Activated CD4-positive, alpha-beta memory T cell treated with anti-CD3 and anti-CD28 coated beads for 36 hours (primary cell): ENCODE measurements at places on chromosomes 5 and 9. TPM values are rescaled to one million over a fixed set of nuclear protein-coding genes. Genes with fewer than 3 reads are reported as not detected.

GRCh38 chr5:9156282-9156681, 389.6 kb downstream of the SEMA5A start:
- peak; percentile 18 for DNase-seq

PCDHA10 gene
- not detected for total RNA-seq

DNA sequence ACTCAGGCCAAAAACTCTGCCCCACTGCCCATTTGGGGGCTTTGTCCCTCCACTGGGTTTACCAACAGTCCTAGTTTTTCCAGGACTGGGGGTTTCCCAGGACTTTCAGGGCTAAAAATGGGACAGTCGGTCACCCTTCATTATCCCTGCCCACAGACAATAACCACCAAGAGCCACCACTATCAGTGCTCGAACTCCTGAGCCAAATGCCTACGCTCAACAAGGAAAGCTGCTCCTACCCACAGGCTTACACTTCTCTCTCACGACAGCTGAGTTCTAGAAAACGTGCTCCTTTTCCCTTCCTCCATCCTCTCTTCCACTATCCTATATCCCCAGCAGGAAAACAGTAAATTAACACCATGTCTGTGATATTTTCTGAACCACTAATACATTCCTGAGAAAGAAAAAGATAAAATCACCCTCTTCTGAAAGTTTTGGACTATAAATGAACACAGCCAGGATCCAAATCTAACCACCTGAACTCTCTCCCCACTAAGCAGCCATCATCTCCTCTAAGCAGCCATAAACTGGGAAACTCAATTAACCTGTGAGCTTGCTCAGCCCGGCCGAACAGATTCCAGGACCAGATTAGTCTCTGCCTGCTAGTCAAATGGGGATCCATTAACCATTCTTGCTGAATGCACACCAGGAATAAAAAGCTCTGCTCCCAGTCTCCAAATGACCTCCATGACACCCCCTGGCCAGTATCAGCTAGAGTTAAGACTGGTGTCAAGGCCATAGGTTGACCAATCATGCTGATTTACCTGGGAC, 41.8 kb downstream of the KLHL3 start:
- DNase-seq = no peak

- no peak for DNase-seq
Measured at GRCh38 chr5:16315501-16315900, 135.9 kb upstream of the MARCHF11 start.

SMARCA2 gene
- total RNA-seq = 95.1 TPM

DNA sequence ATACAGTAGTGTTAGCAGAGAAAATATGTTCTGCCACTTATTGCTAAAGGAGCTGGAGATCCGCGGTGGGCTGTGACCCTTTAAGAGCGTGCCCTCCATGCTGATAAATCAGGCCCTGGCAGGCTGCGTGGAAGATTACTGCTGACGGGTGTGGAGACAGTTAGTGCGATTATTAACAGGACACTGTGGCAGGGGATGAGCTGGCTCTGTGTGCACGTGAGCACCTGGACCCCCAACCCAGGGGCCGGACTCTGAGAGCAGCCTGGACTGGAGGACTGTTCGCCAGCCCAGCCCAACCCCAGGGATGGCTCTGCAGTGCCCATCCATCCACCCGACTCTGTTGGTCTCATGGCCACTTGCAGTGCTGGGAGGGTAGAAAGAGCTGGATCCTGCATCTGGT, 162.0 kb downstream of the MELK start:
- no peak for DNase-seq

DNA sequence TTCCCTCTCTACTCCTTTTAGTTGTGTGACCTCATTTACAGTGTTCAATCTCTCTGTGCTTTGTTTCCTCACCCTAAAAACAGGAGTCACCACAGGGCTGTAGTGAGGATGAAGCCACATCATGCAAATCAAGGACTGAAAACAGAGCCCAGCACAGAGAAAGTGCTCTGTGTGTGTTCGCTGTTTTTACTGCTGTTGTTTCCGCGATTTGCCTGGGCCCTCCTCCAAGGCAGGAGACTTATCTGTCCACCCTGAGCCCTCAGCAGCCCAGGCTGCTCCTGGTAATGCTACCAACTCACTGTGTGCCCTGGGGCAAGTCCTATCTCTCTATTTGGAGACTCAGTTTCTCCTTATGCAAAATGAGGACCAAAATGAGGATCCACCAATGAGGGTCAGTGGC, 87.2 kb upstream of the NEURL1B start:
- DNase-seq = no peak

NDST1 gene
- total RNA-seq = 2.6 TPM

SLC34A3 gene
- not detected for total RNA-seq

GRCh38 chr9:88596376-88596775, 61.4 kb downstream of the NXNL2 start:
- no peak for DNase-seq

GRCh38 chr5:62327138-62328053, 21.4 kb downstream of the KIF2A start:
- DNase-seq = no peak

- DNase-seq = no peak
Measured at GRCh38 chr9:120383611-120383998, 196.4 kb downstream of the CDK5RAP2 start.

ADGRD2 gene
- total RNA-seq = not detected

DNA sequence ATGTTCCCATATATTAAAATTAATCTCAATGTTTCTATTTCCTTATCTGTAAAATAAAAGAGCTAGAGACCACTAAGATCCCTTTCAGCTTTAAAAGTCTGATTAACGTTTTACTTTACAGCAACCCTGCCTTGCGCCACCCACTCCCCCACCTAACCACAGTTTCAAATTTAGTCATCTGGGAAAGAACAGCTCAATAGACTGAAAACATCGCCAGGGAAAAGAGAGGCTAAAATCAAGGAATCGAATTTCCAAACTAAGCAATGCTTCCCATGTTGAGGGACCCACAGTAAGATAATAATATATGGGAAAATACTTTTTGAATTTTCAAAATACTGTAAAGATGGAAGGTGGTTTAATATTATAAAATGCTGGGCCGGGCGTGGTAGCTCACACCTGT, 6.6 kb downstream of the SAXO1 start:
- DNase-seq = peak; percentile 33

DNA sequence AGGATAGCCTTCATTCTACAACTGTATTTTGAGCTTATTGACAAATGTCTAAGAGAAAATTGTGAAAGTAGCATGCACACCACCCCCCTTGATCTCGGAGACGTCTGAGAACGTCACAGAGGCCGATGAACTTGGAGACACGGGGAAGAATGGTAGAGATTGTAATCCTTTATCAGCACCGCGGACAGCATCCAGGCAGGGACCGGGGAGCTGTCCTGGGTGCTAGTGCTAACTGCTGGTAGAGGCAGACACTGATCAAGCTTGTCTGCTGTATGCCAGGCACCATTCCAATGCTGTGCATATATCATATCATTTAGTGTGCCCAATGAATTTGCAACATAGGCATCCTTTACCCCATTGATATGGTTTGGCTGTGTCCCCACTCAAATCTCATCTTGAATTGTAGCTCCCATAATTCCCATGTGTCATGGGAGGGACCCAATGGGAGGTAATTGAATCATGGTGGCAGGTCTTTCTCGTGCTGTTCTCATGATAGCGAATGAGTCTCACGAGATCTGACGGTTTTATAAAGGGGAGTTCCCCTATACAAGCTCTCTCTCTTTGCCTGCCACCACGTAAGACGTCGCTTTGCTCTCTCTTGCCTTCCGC, 98.8 kb downstream of the LHX2 start:
- DNase-seq = peak; percentile 63

DNA sequence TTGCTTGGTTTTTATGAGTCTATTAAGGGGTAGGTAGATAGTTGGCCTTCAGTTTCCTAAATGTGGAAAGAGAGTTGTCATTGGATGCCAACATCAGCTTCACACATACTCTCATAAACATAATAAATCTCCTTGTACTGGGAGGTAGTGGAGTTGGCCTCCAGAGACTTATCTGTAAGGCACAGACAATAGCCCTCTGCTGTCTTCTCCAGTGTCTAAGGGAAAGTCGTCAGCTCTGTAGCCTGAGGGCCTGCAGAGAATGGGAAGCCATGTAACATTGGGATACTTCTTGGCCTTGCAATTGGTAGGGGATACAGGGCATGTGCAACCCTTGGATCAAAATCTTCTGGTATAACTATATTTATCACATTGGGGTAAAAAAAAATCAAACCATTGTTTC, 331.9 kb upstream of the KLF9 start:
- DNase-seq = no peak

- no peak for DNase-seq
Measured at GRCh38 chr9:20044686-20045085, 255.8 kb upstream of the SLC24A2 start.

CERCAM gene
- 1.1 TPM for total RNA-seq

NR5A1 gene
- not detected for total RNA-seq

IFNA2 gene
- total RNA-seq = not detected

- peak; percentile 31 for DNase-seq
Measured at GRCh38 chr5:115415143-115415491, 118.7 kb upstream of the CCDC112 start.

DNA sequence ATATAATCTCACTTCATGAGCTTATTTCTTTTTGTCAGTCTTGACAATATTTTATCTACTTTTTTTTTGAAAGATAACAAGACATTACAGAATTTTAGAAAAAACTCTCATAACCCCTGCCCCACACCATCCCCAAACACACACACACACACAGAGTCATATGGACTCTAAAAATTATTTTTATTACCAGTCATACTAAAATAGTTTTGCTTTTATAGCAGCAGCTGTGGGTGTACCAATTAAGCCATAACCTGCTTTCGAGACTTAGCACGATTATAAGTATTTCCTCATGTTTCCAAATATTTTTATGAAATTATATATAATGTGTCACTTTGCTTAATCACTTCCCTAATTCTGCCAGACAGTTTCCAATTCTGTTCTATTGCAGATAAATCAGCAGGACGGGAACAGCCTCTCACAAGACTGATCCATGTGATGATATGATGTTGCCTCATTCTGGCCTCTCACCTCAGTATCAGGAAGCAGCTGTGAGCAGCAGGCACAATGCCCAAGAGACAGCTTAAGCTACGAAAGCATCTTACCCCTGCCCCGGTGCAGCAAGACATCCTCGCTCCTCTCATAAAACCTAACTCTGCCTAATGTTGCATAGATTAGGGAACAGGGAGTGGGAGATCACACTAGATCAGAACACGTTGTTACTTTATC, 7.0 kb downstream of the PDCL start:
- no peak for DNase-seq

DNA sequence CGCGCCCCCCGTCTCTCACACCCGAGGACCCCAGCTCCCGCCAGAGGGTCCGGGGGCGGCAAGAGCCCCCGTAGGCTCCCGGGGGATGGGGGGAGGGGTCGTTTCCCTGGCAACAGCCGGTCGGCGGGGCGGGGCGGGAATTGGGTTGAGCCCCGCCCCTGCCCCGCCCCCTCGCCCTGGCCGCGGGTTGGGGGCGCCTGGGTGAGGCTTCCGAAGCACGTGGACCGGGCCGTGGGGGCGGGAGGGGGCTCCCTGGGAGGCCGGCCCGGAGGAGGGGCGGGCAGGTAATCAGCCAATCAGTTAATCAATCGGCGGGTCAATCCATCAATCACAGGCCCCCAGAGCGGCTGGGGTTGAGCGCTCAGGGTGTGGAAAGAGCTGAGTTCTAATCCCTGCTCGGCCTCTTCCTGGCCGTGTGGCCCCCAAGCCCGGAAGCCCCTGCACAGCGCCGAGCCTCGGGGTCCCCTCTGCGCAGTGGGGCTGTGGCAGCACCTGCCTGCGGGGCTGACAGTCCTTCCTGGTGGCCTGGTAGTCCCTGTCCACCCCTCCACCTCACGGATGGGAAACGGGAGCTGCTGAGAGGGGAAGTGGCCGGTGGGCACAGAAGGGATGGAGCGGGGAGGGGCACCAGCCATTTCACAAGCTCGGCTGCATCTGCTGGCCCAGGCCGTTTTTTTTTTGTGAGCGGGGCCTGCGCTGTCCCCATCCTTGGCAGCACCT, 174.2 kb upstream of the IER5L start:
- no peak for DNase-seq

DNA sequence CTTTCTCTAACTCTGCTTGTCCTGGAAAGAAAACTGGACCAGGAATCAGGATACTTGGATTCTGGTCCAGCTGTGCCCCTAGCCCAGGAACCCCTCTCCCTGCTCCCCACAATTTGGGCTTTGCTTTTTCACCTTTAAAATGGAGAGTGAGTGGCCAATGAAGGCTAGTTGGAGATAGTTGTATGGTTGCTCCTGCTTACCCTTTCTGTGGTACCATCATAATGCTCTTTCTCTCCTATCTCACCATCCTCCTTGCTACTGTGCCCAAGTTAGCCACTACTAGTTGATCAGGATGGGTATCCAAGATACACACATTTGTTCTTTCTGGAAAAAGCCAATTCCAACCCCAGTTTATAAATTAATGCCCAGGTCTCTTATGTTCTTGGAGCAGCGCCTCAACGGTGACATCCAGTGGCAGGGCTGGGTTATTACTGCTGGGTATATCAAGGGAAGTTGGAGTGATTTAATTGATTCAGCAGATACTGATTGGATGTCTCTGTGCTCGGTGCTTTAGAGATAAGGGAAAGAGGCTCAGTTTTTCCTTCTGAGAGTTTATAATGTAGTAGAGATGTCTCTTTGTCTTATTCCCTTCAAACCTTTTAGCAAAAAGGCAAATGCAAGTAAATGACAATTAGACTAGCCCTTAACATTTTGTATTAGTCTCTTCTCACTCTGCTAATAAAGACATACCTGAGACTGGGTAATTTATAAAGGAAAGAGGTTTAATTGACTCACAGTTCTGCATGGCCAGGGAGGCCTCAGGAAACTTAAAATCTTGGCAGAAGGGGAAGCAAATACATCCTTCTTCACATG, 38.5 kb downstream of the FAXDC2 start:
- peak; percentile 75 for DNase-seq

- DNase-seq = no peak
Measured at GRCh38 chr9:90778746-90779145, 22.9 kb upstream of the SYK start.
